GM12865 (cell line): ENCODE measurements at places on chromosomes 1 and 21.
A peak's percentile ranks its signal among the peaks of the same experiment; 100 is the strongest.

- DNase-seq: peak; percentile 67
Measured at GRCh38 chr21:33478935-33479678, 667 bp downstream of the TMEM50B start.

GRCh38 chr1:226279498-226279897 lies 29.5 kb downstream of the LIN9 start:
- no peak for DNase-seq

DNA sequence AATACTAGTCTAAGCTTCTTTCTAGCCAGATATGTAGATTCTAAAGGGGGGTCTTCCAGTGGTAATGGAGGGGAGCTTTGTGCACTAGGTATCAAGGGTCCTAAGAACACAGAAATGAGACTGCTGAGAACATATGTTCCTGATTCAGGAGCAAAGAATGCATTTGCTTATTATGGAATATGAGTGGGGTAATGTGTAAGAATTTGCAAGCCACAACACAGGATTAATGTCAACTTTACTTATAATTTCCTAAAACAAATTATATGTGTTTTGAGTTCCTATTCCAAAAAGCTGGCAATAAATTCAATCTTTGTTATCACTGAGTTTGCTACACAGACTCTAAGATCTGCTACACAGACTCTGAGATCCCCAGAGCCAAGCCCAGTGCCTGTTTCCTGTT lies 357.0 kb upstream of the PTBP2 start:
- DNase-seq: no peak

GRCh38 chr1:115757326-115757725 lies 11.2 kb downstream of the CASQ2 start:
- no peak for DNase-seq

GRCh38 chr1:200281201-200281835 lies 128.5 kb downstream of the ZNF281 start:
- DNase-seq: no peak

- no peak for DNase-seq
Measured at GRCh38 chr1:118101999-118102398, 83.0 kb downstream of the SPAG17 start.

- no peak for DNase-seq
Measured at GRCh38 chr1:48940962-48941732, 164.5 kb upstream of the BEND5 start.
